ENCODE measurements at places on chromosomes 4 and X.

- DNase-seq, result no peak
These were observed 625.6 kb downstream of the BCOR start for GRCh38 chrX:39472161-39472560.

DNA sequence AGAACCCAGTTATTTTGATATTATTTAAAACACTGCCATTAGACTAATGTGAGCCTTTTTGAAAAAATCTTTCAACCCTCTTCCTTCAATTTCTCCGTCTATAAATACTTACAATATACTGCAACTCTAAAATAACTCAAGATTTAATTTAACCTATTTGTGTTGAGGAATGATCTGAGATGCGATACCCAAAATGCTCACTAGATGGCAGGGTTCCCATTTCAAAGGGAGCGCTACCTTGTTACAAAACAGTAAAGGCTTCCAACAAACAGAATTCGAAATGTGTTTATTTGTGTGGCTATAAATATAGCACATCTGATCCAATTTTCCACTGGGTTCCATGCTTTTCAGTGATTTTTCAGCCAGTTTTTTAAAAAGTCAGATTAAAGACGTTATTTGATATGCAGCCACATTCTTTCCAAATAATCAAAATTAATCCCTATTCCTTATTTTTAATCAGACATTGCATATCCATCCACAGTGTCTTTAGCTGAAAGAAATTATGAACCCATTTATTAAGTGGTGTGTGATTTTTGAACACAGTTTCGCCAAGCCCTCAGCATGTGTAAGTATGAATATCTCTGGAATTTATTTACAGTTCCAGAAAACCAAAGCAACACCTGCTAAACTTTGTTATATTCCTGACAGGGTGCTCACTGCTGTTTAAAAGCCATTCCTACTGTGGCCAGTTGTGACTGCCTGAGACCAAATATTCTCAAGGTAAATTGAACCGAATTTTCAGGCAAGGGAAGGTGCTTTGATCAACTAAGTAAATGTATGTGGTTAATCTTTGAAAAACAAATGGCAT lies 668.0 kb upstream of the LCORL start:
- peak; percentile 78 for DNase-seq

- peak; percentile 80 for DNase-seq
These were observed 27.7 kb downstream of the CHST7 start for GRCh38 chrX:46601283-46601682.

GRCh38 chrX:150212672-150213480 lies 150.2 kb upstream of the MAMLD1 start:
- DNase-seq, result peak; percentile 31

DNA sequence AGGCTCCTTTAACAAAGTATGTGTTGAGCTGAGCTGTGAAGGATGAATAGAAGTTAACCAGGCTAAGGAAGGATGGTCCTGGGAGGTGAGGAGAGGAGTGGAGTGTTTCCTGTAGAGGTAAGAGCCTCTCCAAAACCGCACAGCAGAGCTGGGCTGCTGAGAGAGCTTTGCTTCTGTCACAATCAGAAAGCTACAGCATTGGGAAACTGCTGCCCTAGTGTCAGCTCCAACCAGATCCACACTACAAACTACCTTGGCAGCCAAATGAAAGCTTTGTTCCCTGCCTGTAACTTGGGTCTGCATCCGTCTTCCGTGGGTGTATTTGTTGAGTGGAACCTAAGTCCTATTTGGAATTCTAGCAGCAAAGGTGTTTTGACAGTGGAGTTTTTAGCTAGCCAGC lies 91.8 kb downstream of the REPS2 start:
- DNase-seq, result no peak

DNA sequence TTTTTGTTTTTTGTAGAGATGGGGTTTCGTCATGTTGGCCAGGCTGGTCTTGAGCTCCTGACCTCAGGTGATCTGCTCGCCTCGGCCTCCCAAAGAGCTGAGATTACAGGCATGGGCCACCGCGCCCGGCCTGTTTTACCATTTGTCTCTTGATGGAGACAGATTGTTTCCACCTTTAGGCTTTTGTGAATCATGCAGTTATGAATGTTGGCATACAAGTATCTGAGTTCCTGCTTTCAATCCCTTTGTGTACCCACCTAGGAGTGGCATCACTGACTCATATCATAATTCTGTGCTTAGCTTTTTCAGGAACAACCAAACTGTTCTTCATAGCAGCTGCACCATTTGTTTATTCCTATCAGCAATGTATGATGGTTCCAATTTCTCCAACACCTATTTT lies 20.2 kb upstream of the MGST2 start:
- DNase-seq, result no peak

Data from cardiac fibroblast (primary cell).